Occipital lobe (tissue), 3 donors: ENCODE measurements at places on chromosomes 13 and 19. TPM values are rescaled to one million over a fixed set of nuclear protein-coding genes. Genes with fewer than 3 reads are reported as not detected.

The CRX gene
- total RNA-seq = not detected

The SIAH3 gene
- 9.8 TPM for total RNA-seq

GRCh38 chr19:14310055-14310454, 71.2 kb upstream of the ADGRE5 start:
- DNase-seq = no peak

GRCh38 chr19:33301144-33301899, 1.0 kb downstream of the CEBPA start:
- DNase-seq = no peak

- peak; percentile 23 for DNase-seq
These were observed 138.9 kb upstream of the RFC3 start for GRCh38 chr13:33678906-33679657.

DNA sequence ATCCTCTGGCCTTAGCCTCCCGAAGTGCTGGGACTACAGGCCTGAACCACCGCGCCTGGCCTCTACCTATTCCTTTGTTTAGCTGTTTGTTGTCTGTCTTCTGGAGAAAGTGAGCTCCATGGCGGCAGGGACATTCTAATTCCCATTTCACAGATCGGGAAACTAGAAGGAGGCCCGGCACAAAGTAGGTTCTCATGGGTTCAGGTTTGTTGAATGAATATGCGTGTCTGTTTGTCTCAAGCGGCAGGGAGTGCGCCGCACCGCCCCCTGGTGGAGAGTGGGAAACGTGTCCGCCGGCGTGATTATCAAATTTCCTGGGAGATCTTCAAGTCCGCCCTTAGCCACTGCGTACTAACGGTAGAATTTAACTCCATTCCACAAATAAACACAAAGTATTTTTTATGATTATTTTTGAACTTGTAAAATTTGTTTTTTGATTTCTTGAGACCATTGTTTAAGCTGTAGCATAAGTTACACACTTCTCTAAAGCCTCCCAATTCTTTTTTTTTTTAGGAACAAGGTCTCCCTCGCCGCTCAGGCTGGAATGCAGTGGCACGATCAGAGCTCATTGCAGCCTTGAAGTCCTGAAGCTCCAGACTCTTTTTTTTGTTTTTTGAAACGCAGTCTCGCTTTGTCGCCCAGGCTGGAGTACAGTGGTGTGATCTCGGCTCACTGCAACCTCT, 8.9 kb upstream of the CCDC9 start:
- DNase-seq = peak; percentile 44

- DNase-seq = no peak
These were observed 897 bp downstream of the GPR4 start for GRCh38 chr19:45601115-45601514.

DNA sequence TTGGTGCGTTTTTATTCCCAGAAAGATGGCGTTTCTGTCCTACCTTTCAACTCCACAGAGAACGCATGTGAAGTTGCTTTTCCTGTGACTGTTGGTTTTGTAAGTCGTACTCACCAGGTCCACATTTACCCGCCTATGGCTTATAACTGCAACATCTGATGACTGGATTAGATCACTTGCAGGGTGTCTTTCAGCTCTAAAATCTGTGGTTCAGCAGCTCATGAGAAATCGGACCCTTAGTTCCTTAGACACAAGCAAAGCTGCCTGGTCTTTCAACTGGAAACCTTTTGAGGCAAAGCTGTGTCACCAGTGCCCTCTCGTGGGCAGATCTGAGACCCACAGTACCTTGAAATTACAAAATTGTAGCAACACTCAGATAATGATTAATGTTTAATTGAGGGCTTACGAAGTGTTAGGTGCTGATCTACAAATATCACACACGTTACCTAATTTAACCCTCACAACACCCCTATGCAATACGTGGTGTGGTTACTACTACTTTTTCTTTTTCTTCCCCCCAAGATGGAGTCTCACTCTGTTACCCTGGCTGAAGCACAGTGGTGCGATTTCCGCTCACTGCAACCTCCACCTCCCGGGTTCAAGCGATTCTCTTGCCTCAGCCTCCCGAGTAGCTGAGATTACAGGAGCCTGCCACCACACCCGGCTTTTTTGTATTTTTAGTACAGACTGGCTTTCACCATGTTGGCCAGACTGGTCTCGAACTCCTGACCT, 65.4 kb downstream of the RUBCNL start:
- DNase-seq = no peak

- DNase-seq = no peak
These were observed 18.9 kb upstream of the ENOX1 start for GRCh38 chr13:43805681-43806128.

DNA sequence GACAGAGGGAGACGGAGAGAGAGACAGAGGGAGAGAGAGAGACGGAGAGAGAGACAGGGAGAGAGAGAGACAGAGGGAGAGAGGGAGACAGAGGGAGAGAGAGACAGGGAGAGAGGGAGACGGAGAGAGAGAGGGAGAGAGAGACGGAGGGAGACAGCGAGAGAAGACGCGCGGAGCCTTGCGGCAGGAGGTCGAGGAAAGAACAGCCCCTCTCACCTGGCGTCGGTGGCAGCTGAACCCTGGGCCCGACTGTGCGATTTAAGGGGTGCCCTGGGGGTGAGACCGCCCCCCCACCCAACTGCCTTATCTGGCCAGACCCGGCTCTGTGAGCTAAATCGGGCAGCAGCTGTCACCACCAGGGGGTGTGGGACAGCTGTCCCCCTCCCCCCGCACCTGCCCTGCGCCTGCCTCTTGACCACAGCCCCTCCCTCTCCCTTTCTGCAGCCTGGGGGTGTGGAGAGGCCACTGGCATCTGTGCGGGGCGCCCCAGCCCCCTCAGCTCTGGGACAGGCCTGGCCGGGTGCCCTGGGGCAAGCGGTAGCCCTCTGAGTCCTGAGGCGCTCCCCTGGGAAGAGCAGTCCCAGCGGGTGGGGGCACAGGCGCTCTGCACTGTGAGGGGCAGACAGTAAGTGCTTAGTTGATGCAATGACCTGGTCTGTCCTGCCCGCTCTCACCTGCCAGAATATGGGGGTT, 10.8 kb downstream of the JOSD2 start:
- peak; percentile 21 for DNase-seq

- DNase-seq = no peak
These were observed 5.0 kb downstream of the FAM32A start for GRCh38 chr19:16190198-16190597.
